RPMI8226 (cell line): ENCODE measurements at places on chromosomes 1 and 21.

GRCh38 chr21:25582888-25583287 is 24.4 kb downstream of the MRPL39 start:
- no peak for DNase-seq

GRCh38 chr1:236494586-236495466 is 29.0 kb upstream of the LGALS8 start:
- DNase-seq, result no peak

DNA sequence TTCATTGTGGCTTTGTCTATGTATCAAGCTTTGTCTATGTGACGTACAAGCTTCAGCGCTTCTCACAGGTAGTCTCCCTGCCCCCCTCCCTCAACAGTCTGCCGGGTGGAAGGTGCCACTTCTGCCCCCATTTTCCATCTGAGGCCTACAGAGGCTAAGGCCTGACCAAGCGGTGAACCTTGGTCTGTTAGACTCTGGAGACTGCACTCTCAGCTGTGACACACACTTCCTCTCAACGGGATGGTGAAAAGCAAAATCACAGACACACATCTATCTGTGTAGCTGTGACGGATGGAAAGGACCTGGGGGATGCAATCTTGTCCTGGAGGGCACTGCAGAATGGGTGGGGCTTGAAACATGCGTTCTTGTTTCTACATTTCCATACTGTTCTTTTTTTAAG is 152.9 kb upstream of the EDN2 start:
- no peak for DNase-seq

DNA sequence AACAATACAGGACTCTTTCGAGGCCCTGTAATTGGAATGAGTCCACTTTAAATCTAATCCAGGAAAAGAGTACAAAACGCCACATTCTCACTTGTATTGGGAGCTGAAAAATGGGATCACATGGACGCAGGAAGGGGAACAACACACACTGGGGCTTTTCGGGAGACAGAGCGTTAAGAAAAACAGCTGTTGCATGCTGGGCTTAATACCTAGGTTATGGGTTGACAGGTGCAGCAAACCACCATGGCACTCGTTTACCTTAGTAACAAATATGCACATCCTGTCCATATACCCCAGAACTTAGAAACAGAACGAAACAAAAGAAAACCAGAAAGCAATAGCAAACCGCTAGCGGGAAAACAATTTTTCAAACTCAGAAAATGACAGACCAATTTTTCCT is 1532.7 kb upstream of the TPTE start:
- no peak for DNase-seq

- no peak for DNase-seq
Observed at GRCh38 chr1:106526650-106527049, 529.8 kb upstream of the PRMT6 start.

- DNase-seq, result no peak
Observed at GRCh38 chr1:233707880-233708815, 94.2 kb downstream of the KCNK1 start.

GRCh38 chr1:242546849-242547729 is 22.6 kb upstream of the PLD5 start:
- no peak for DNase-seq

GRCh38 chr1:174469687-174470086 is 21.9 kb downstream of the GPR52 start:
- DNase-seq, result no peak

DNA sequence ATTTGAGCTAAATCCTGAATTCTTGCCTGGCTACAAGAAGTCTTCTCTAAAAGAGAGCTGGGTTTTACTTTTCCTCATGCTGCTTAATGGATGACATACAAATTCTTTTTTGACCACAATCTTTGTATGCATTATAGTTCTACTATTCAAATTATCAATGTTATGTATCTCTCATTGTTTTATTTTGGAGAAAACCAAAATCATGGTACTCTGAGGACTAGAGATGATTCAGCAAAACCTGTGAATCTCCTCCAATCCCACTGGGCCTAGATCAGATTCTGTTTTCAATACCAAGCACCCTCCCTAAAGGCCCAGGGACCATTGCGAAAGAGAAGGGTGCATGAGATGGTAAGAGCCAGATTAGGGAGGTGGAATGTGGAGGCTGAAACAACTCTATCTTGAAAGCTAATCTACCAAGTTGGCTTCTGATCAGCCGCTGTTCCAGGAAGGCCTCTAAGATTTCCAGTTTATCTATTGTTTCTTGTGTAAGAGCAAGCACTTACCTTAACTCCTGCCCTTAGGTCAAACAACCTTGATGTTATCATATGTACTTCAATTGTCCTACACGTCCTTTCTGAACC is 547.2 kb downstream of the PLPP3 start:
- DNase-seq, result no peak

DNA sequence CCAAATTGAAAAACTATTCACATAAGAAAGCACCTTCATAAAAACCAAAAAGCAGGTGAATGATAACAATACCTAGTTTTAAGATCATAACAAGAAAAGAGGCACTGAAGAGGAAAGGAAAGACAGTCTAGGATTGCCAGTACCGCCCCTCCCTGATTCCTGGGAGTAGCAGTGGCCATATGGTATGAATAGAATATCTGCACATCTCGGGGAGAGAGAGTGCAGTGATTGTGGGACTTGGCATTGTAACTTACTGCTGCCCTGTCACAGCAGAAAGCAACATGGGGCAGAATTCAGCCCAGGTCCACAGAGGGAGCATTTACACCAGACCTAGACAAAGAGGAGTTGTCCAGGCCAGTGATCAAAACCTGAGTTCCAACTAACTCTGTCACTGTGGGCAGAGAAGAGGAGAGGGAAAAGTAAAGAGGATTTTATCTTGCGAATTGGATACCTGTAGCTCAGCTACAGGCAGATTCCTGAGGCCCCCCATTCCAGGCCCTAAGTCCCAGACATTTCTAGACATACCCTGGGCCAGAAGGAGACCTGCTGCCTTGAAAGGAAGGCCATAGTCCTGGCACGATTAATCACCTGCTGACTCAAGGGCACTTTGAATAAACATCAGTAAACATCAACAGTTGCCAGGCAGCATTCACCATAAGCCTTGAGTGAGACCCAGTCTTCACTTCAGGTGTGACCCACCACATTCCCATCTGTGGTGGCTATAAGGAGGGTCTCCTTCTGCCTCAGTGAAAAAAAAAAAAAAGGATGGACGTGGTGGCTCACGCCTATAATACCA is 397.5 kb downstream of the TGFB2 start:
- no peak for DNase-seq

DNA sequence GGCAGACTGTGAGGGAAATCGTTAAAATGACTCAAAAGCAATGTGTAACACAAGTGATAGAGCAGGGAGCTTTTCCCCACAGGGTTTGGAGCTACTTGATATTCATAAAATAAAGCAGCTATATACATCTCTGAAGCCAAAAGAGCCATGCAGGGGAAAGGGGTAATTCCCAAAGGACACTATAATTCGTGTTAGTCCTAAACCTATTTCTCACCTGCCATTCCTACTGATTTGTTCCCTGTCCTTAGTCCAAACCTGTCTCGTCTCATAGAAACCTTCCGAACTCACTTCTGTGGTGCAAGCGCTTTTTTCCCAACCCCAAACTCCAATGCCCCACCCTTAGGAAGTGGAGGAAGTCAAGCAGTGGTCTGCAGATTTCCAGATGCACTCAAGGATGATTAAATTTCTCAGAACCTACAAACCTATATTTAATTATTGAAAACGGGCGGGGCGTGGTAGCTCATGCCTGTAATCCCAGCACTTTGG is 946 bp upstream of the HNRNPR start:
- DNase-seq, result no peak

DNA sequence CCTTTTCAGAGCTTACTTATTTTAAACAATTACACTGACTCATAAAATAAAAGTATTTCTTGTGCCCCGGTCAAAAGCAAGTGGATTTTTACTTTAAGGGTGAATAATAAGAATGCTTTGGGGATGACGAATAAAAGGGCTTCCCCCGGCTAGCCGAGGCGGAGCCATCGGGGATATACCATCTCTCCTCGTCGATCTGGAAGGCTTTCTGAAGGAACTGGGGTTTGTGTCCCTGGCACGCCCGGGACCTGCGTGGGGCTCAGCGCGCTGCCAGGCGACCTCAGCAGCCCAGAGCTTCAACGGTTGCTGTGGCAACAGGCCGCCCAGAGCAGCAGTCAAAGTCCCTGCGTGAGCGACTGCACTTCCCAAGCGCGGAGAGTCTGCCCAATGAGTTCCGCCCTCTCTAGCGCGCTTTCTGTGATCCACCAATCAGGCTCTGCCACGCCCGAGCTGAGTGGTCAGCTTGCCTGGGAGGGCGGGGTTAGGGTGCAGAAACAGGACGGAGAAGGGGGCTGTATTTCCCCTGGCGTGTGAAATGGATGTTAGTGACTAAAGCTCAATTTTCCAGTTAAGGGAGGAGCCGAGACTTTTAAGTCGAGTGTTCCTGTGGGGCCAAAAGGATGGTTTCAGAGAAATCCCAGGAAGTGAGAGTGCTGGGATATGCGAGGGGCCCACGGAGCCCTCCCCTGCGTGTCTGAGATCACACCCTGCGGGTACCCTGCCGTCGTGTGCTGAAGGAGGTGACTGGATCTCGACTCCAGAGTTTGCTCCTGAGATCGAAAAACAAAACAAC is 33.0 kb upstream of the MGST3 start:
- peak; percentile 90 for DNase-seq

GRCh38 chr1:19055001-19055400 is 98.5 kb upstream of the IFFO2 start:
- no peak for DNase-seq

DNA sequence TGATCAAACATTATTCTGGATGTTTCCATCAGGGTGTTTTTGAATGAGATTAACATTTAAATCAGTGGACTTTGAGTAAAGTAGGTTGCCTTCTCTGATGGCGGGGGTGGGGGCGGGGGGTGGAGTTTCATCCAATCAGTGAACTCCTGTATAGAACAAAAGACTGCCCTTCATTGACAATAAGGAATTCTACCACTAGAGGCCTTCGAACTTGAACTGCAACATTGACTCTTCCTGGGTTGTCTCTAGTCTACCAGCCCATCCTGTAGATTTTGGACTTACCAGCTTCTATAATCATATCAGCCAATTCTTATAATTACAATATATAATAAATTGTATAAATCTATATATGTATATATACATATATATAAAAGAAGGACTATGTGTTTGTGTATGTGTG is 520.4 kb upstream of the CXADR start:
- no peak for DNase-seq

GRCh38 chr1:77876884-77877283 is 11.5 kb upstream of the NEXN start:
- DNase-seq, result no peak

DNA sequence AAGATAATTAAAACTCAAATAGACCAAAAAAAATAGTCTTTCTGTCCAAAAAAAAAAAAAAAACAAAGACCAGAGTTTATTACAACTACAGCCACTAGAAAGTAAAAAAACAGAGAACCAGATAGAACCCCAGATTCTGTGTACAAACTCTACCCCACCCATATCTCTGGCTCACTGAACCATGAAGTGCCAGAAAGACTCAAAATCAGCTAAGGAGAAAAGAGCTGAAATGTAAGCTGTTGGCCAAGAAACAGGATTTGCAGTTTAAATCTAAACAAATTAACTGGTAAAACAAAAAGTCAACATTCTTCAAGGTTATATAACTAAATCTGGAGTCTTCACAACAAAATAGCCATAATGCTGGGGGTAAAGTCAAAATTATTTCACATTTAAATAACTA is 278.9 kb downstream of the SEC16B start:
- DNase-seq, result no peak

GRCh38 chr1:27392778-27393635 is 585 bp downstream of the GPR3 start:
- DNase-seq, result peak; percentile 39

DNA sequence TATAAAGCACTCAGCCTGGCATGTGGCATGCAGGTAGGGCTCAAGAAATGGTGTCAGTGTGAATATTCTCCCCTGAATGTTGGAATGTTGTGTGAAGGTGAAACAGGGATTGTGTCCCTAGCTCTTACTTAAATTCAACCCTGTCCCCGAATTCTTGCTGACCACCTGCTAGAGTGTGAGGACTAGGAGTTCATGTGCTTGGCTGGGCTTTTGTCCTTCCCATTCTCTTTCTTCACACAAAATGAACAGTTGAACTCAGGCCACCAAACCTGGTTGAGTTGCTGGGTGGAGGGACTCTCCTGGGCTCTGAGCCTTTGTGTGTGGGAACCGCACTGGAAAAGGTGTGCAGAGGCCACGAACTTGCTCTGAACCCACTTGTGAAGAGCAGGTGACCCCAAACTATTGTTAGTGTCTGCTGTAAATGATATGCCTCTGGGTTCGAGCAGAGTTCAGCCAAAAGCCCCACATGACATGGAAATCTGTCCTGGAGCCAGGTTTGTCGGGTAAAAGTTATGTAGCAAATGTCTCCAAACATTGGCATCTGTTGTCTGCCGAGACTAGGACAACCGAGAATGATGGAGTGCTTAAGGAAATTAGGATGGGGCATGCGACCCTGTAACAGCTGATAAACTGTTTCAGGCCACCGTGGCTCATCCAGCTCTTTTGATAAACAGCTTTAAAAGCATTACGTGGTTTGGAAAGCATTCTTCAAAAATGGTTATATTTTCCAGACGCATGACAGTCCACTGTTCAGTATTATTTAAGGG is 144.2 kb downstream of the DHRS3 start:
- DNase-seq, result no peak

GRCh38 chr1:55347866-55348265 is 132.7 kb upstream of the USP24 start:
- no peak for DNase-seq

DNA sequence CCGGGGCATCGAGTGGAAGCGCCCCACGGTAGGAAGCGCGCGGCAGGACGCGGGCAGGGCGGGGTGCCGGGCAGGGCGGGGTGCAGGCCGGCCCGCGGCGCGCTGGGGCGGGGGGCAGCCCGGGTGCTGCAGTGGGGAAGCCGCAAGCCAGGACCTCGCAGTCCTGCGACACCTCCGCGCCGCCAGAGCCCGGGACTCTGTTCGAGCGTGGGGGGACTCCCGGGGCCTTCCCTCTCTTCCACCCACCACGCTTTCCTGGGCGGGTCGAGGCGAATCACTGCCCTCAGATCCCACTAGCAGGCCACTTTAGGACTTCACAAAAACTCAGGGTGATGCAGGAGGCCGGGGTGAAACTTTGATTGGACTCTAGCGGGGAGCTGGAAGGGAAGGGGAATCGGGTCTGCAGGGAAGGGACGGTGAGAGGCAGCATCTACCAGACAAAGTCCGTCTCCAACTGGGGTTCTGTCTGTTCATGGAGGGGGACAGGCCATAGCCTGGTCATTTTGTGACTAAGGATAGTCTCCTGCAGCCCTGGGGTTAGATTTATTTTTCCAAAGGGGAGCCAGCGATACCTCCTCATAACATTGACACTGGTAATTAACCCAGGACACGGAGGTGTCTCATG is 623 bp downstream of the CAPN2 start:
- no peak for DNase-seq

DNA sequence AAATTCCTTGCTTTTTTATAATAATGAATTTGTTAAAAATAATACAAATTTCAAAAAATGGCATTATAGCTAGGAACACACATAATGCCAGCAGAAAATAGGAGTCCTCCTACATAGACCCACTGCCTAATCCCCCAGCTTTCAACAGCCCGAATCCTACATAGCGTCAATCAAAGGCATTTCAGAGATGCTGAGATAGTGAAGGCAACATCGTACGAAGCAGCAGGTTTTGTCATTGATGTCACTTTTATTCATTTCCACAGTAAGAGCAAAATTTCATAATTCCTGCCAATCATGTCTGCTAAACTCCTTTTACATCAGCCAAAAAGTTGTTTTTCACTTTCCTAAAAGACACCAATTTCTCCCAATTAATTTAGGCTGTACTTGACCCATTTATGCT is 94.1 kb downstream of the GREM2 start:
- DNase-seq, result no peak

GRCh38 chr1:8004803-8005573 is 21.1 kb downstream of the ERRFI1 start:
- no peak for DNase-seq

- peak; percentile 82 for DNase-seq
Observed at GRCh38 chr1:20717452-20718342, at the start of gene KIF17. Gene KIF17, minus strand, starts transcription at chr1:20718007. Its CDS starts 301 bp downstream, at chr1:20717706.
